ENCODE measurements at places on chromosomes 2 and 18.

DNA sequence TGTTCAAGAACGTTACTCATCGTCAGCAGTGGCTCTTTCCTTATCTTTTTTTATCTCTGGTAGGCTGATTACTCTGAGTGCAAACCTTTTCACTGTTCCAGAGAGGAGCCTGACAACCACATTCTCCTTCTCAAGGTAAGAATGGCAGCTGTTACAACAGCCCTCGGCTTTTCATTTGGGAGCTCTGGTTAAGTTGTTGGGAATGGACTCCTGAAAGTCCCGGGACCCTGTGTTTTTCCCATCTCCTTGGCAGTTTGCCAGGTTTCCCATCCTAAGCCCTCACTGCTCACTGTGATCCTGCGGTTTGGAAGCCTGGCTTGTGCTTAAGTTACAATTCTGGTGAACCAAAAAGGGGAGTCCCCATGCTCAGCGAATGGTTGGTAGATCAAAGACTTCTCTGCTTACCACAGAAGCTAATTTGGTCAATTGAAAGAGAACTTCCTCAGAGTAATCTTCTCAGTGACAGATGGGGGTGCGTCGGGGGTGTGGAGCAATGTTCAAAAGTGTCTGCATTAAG is 122.3 kb downstream of the LYPD6B start:
- peaks cover 22% of the 10 kb centered on the region for H3K4me1 ChIP-seq
- no peaks in the 10 kb centered on the region for H3K27me3 ChIP-seq
- no peak for DNase-seq

DNA sequence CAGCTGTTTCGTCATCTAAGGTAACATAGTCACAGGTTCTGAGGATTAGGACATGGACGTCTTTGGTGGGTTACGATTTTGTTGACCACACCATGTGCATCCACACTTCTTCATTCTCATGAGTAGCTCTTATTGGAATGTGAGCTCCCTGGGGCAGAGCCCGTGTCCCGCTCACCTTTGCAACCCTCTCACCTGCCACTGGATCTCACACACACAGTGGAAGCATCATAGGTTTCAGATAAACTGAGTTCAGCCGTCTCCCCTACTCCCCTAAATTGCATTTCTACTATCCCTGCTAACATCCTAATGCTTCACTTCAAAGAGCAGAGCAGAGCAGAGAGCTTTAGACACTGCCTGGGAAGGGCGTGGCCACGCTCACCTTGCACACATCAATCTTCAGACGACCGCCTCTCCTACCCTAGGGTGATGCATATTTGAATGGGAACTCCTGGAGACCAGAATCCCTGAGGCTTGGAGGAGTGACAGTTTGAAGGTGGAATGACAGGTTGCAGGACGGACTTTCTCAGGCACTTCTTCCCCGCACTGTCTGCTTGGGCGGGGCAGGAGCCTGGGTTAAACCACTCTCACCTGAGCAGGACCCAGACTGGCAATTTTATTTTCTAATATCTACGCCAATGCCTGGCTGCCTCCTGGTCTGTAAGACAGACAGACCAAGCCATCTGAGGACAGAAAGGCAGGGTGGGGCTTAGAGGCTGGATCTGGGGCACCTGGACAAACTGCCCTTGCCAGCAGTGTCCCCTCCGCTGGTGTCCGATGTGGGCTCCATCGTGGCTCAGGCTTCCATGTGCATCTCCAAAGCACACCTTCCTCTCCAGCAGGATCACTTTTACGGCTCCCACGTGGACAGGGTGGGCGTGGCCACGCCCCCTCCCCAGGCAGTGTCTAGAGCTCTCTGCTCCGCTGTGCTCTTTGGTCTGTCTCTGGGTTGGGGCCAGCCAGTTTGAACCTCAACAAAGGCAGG is 229.5 kb upstream of the COPS8 start:
- peaks cover 8% of the 10 kb centered on the region for H3K4me1 ChIP-seq
- no peak for DNase-seq
- H3K36me3 ChIP-seq: no peaks in the 10 kb centered on the region
- H3K27me3 ChIP-seq: no peaks in the 10 kb centered on the region
- H3K27ac ChIP-seq: no peak overlapping the region

- peaks cover 22% of the 10 kb centered on the region for H3K27me3 ChIP-seq
- H3K4me3 ChIP-seq: no peak overlapping the region
- peak; percentile 74 for DNase-seq
- H3K27ac ChIP-seq: no peak overlapping the region
- peaks cover 4% of the 10 kb centered on the region for H3K4me1 ChIP-seq
Observed at GRCh38 chr2:11656671-11657101, 13.3 kb downstream of the NTSR2 start.

DNA sequence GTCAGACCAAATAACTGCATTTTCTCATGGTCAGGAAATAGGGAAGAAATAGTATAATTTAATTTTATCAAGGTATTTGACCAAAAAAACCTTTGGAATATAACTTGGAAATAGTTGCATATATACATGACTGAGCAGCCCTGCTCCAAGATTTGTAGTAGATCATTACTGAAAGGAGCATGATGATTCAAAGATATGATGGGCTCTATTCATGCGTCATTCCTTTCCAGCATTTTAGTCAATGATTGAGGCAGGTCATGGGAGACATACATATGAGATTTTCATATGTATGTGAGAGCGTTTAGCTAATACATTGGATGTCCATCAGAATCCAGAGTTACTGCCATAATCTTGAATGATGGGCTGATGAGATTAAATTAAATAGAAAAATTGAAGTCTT is 74.5 kb downstream of the CAB39 start:
- no peak overlapping the region for H3K4me3 ChIP-seq
- no peak overlapping the region for H3K27ac ChIP-seq
- no peak for DNase-seq
- H3K27me3 ChIP-seq: no peaks in the 10 kb centered on the region
- peaks cover 40% of the 10 kb centered on the region for H3K36me3 ChIP-seq
- H3K4me1 ChIP-seq: no peaks in the 10 kb centered on the region

DNA sequence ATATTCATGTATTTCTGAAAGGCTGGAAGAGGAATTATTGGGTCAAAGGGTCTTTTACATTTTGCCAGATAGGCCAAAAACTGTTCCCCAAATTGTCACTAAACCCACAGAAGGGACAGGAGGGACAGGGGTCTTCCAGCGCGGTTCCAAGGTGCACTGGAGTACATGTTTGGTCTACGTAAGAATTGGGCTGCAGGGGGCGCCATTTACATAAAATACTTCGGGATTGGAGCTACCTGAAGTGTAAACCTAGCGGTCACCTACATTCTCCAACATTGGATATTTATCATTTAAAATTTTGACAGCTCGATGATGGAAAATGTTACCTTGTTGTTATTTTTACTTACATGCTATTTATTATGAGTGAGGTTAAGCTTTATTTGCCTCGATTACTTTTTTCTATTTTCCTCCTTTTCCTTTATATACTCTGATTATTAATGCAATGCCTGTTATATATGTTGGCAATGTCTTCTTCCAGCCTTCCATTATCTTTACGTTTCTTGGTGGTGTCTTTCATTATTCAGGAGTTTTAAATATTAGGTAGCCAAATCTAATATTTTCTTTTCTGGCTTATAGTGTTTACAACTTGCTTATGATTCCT is 43.0 kb upstream of the RAB6C start:
- no peak for DNase-seq
- H3K4me3 ChIP-seq: no peak overlapping the region
- no peak overlapping the region for H3K27ac ChIP-seq
- peaks cover 6% of the 10 kb centered on the region for H3K4me1 ChIP-seq

GRCh38 chr2:20561637-20562454 is 89.1 kb downstream of the HS1BP3 start:
- no peak for DNase-seq
- H3K27me3 ChIP-seq: no peaks in the 10 kb centered on the region
- H3K36me3 ChIP-seq: no peaks in the 10 kb centered on the region
- no peak overlapping the region for H3K4me3 ChIP-seq

DNA sequence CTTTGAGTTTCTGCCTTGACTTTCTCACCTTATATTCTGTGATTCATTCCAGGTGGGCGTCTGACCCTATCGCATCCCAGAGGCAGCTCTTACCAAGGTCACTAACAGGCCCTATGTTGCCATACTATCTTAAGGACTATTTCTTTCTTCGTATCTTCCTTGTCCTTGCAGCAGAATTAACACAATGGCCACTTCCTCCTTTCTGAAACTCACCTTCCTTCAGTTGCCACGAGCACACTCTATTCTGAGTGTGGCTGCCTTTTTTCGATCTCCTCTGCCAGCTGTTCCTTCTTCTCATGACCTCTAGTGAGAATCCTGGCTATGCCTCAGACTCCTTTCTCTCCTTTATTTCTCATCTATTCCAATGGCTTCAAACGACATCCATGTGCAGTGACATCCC is 160.4 kb upstream of the CCDC195 start:
- H3K4me1 ChIP-seq: no peaks in the 10 kb centered on the region
- no peaks in the 10 kb centered on the region for H3K27me3 ChIP-seq
- no peak overlapping the region for H3K4me3 ChIP-seq
- no peak for DNase-seq
- H3K36me3 ChIP-seq: peaks cover 3% of the 10 kb centered on the region

GRCh38 chr2:162769066-162769465 is 69.5 kb downstream of the KCNH7 start:
- H3K27ac ChIP-seq: no peak overlapping the region
- no peaks in the 10 kb centered on the region for H3K36me3 ChIP-seq
- no peaks in the 10 kb centered on the region for H3K4me1 ChIP-seq

DNA sequence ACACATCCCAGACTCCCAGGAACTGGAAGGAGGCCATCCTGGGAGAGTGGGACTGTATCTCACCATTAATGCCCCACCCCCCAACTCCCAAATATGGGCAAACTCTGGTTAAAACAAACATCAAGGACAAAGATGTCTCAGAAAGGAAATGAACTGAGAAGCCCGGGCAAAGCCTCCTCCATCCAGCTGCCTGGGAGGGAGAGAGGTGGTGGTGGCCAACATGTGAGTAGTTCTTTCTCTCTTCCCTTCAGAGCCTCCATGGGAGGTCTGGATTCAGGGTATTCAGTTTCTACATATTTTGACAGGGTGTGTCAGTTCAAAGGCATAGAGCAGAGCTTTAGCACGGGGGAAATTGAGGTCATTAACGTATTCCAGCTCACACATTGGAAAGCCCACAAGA is 57.5 kb downstream of the CXCR4 start:
- no peaks in the 10 kb centered on the region for H3K4me1 ChIP-seq
- DNase-seq: no peak
- no peak overlapping the region for H3K4me3 ChIP-seq
- no peaks in the 10 kb centered on the region for H3K36me3 ChIP-seq
- H3K27ac ChIP-seq: no peak overlapping the region

DNA sequence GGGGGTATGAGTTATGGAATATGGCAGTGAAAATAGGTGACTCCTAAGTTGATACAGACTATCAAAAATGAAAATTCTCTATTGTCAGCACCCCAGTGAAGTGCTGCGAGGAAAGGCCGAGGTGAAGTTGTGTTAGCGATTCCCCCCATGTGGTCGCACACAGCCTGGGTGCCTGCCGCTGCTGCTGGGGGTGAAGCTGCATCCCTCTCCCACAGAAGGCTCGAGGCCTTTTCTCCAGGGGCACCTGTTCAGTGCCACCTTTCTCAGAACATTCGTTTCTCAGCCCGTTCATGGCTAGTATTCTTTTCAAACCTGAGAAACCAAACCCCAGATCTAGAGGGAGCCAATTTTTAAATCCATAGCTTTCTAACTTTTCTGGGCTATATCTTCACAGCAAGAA is 23.8 kb downstream of the HK2 start:
- no peak overlapping the region for H3K4me3 ChIP-seq
- H3K27ac ChIP-seq: no peak overlapping the region
- no peak for DNase-seq
- peaks cover 13% of the 10 kb centered on the region for H3K4me1 ChIP-seq

- DNase-seq: peak; percentile 82
- no peaks in the 10 kb centered on the region for H3K36me3 ChIP-seq
- no peaks in the 10 kb centered on the region for H3K27me3 ChIP-seq
- H3K27ac ChIP-seq: peak overlapping the region; percentile 90
Observed at GRCh38 chr18:76491776-76492668, 3.0 kb downstream of the ZNF516 start.

GRCh38 chr2:240869109-240869955 is 708 bp downstream of the AGXT start:
- no peaks in the 10 kb centered on the region for H3K4me1 ChIP-seq
- no peak overlapping the region for H3K4me3 ChIP-seq
- H3K36me3 ChIP-seq: no peaks in the 10 kb centered on the region
- H3K27me3 ChIP-seq: peaks cover 3% of the 10 kb centered on the region
- no peak for DNase-seq
- H3K27ac ChIP-seq: no peak overlapping the region

- H3K4me1 ChIP-seq: peaks cover 5% of the 10 kb centered on the region
- no peaks in the 10 kb centered on the region for H3K27me3 ChIP-seq
Observed at GRCh38 chr2:69625078-69625795, 18.3 kb downstream of the AAK1 start.

DNA sequence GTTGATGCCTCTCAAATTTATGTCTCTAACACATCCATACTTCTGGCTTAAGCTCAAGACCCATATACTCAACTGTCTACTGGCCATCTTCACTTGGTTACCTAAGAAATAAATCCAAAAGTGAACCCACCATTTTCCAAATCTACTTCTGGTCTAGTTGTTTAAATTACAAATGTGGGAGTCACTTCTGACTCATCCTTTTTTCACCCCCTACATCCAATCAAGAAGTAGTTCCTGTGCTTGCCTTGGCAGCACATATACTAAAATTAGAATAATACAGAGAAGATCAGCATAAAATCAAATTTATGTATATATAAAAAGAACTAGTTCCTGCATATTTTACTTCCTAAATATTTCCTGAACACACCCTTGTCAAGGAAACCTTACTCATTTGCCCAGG is 53.6 kb downstream of the STRN start:
- no peak overlapping the region for H3K27ac ChIP-seq
- DNase-seq: no peak
- no peaks in the 10 kb centered on the region for H3K4me1 ChIP-seq
- peaks cover 8% of the 10 kb centered on the region for H3K36me3 ChIP-seq

- H3K36me3 ChIP-seq: no peaks in the 10 kb centered on the region
- H3K4me1 ChIP-seq: no peaks in the 10 kb centered on the region
Observed at GRCh38 chr18:66550366-66550765, 53.5 kb downstream of the CDH19 start.

- no peaks in the 10 kb centered on the region for H3K4me1 ChIP-seq
- H3K27ac ChIP-seq: no peak overlapping the region
- H3K4me3 ChIP-seq: no peak overlapping the region
- peaks cover 3% of the 10 kb centered on the region for H3K36me3 ChIP-seq
Observed at GRCh38 chr18:49168281-49168985, 217.7 kb upstream of the SMAD7 start.
